ENCODE measurements at places on chromosomes 1 and 21.

- no peak for DNase-seq
These were observed 16.1 kb downstream of the WLS start for GRCh38 chr1:68216089-68216772.

DNA sequence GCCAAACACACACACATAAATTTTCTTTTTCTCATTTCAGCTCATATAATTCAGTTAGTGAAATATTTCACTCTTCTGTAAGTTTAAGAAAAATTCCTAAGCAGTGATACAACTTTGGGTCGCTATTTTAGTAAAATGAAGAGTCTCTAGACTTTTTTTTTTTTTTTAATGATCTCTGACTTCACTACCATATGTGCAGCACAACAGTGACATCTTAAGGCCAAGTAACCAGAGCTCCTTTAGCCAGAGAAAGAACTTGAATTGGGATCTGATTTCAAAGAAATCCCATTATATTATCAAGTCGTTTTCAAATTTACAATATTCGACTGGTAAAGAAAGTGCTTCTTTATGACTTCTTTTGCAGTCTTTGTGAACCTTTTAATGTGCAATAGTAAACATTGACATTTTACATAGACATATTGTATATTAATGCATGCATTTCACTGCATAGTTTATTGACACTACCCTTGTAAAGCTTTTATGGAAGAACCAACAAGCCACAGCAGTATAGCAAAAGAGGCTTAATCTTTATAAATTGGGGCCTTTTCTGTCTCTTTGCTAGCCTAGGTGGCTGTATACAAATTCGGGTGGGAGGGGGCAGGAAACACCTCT is 62.2 kb downstream of the LRRC40 start:
- DNase-seq, result no peak

- no peak for DNase-seq
These were observed 132.0 kb downstream of the MAP3K21 start for GRCh38 chr1:233459470-233459945.

- DNase-seq, result no peak
These were observed 319.8 kb upstream of the C1orf174 start for GRCh38 chr1:4219826-4220225.

GRCh38 chr1:30471307-30471706 is 252.1 kb downstream of the MATN1 start:
- no peak for DNase-seq

- DNase-seq, result peak; percentile 69
These were observed 65.7 kb upstream of the FCGR2A start for GRCh38 chr1:161439280-161440232.

DNA sequence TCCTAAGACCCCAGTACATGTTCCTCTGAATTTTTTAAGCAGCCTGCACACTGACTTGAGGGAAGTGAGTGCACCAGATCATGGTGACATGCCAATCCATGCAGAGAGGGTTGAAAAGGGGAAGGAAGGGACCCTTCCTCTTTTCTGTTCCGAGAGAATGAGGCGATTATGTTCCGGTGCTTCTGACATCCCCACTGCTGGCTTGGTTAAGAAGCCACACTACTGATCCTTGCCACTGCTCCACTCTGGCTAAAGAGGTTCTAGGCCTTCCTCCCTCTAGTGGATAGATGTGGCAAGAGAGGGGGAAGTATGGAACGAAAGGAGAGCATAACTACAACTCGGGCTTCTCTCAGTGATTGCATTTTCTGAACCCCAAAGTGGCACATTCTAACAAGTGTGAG is 1.8 kb upstream of the CYB5R1 start:
- DNase-seq, result peak; percentile 72

DNA sequence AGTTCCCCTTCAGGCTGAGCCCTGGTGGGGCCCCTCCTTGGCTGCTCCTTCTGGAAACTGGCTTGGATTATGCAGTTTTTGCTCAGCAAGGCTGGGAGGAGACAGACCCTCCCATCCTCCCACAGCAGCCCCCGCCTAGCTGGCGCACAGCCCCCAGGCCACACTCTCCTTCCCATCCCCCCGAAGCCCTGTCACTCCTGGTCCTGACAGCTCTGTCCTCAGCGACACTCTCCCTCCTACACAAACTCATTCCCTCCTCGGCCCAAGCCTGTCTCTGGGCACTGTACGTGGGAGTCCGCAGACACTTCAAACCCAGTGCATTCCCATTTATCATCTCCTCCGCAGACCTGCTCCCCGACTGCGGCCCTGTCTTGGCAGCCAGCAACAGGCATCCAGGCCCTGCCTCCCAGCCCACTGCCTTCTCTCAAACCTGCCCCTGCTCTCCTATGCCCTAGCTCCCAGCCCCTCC is 25.0 kb upstream of the EPHB2 start:
- DNase-seq, result no peak

DNA sequence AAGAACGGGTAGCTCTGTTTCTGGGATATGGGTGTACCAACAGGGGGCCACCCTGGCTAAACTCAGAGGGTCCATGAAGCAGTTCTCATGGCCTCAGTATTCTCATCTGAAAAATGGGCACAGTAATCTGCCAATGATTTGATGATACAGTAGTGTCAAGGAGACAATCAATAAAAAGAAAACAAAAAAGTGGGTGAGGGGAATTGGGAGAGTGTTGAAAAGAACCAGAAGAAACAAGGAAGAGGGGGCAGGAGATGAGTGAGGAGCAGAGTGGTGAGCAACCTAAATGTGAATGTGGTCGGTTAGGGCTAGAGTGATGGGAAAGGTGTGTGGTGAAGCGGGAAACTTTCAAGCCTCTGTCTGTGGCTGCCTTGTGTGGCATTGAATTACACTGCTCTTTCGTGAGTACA is 2.0 kb downstream of the SLAMF7 start:
- DNase-seq, result no peak

- DNase-seq, result no peak
These were observed 31.4 kb upstream of the CBR3 start for GRCh38 chr21:36103434-36103833.

Measured in D341Med (cell line).